ENCODE measurements at places on chromosomes 16 and 17.

DNA sequence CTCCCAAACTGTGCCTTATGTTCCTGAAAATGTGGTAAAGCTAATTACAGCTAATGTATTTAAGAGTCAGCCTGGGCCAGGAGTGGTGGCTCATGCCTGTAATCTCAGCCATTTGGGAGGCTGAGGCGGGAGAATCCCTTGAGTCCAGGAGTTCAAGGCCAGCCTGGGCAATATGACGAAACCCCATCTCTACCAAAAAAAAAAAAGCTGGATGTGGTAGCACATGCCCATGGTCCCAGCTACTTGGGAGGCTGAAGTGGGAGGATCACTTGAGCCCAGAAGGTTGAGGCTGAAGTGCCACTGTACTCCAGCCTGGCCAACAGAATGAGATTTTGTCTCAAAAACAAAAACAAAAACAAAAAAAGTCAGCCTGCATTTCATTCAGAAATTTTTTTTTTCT, 33.2 kb upstream of the C17orf78 start:
- no peak for DNase-seq

GRCh38 chr17:72865954-72866353, 226.5 kb downstream of the SLC39A11 start:
- DNase-seq = no peak

DNA sequence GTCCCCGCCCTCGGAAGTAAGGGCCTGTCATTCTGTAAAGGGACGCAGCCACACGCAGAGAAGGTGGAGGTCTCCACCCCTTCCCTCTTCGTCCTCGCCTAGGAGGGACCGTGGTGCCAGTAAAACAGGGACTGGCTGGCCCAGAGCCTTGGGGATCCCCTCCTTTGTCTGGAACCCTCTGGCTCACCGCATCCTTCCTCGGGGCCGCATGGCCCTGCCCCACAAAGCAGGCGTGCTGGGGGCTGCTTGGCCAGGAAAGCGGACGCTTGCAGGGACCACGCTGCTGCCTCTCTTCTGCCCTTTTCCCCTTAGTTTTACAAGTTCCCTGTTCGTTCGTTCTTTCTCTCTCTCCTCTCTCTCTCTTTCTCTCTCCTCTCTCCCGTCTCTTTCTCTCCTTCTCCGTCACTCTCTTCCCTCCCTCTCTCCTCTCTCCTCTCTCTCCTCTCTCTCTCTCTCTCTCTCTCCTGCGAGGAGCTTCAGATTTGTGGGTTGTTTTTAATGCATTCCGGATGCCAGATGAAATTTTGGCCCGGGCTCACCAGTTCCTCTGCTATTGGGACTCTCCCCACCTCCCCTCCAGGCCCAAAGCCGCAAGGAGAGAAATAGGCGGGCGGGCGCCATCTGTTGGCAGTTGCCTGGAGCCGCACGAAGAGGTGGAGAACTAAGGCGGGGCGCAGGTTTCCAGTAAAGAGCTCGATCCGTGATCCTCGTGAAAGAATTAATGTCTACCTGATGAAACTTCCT, 35.1 kb upstream of the CDRT4 start:
- DNase-seq = no peak

DNA sequence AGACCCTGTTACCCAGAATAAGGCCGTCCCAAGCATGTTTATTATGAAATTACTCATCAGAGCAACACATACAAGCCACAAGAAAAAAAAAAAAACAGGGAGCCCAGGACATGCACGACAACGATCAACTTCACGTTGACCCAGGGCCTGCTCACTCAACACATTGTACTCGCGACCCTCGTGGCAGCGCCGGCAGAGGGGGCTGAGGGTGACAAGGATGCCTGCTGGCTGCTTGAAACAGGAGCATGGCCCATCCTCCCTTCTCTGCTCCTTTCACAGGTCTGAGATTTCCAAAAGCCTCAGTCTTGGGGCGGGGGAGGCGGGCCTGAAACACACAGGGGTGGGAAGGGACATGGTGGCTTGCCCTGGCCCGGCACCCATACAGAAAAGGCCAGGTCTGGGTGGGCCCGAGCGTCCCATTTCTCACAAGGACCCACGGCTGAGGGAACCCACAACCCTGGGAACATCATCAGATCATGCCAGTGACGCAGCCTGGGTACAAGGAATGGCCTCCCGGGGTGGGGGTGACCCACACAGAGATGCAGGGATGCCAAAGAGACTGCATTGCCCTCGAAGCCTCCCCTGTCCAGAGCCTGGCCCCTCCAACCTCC, 21.1 kb upstream of the C16orf95 start:
- DNase-seq = no peak

- DNase-seq = no peak
Observed at GRCh38 chr17:7094652-7095019, 14.6 kb upstream of the CLEC10A start.

GRCh38 chr16:12503191-12503590, 300.5 kb downstream of the CPPED1 start:
- no peak for DNase-seq

GRCh38 chr16:22641131-22641628, 130.5 kb downstream of the NPIPB5 start:
- no peak for DNase-seq

- DNase-seq = no peak
Observed at GRCh38 chr16:66588981-66589713, 9.9 kb downstream of the CMTM2 start.

- DNase-seq = no peak
Observed at GRCh38 chr17:2064147-2064489, 9.2 kb downstream of the HIC1 start.

Data from pulmonary artery endothelial cell (primary cell).